AG08396 (cell line): ENCODE measurements at places on chromosomes 7 and 10.

DNA sequence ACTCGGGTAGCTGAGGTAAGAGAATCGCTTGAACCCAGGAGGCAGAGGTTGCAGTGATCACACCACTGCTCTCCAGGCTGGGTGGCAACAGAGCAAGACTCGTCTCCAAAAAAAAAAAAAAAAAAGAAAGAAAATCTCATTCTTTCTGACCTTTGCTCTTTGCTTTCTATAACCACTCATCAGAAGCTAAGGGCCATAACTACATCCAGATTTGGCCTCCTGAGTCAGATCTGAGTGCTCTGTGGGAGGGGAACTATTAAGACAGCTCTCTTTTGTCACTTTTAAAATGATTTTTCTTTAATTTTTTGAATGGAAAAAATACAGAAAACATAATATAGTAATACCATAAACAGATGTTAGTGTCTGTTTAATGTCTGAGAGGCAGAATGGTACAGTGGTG lies 210.1 kb downstream of the KIAA1217 start:
- no peak for DNase-seq

- no peak for DNase-seq
Observed at GRCh38 chr7:24284699-24285506, 913 bp downstream of the NPY start.

DNA sequence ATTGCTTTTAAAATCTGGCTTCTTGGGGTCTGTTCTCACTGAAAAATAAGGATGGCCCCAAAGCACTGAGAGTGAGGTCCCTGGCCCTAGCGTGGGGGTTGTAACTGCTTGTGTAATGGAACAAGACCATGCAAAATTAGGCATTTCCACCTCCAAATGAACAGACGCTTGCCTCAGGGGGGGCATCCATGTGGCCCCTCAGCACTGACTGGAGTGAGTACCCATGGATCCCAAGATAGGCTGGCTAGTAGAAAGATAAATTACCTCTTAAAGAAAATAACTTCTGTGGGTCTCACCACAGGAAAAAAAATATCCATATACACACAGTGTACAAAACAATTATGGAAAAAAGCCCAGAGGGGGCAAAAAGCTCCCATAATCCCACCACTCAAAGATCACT lies 15.2 kb upstream of the CPA1 start:
- no peak for DNase-seq

- no peak for DNase-seq
Observed at GRCh38 chr7:95737828-95738505, 34.4 kb upstream of the DYNC1I1 start.

DNA sequence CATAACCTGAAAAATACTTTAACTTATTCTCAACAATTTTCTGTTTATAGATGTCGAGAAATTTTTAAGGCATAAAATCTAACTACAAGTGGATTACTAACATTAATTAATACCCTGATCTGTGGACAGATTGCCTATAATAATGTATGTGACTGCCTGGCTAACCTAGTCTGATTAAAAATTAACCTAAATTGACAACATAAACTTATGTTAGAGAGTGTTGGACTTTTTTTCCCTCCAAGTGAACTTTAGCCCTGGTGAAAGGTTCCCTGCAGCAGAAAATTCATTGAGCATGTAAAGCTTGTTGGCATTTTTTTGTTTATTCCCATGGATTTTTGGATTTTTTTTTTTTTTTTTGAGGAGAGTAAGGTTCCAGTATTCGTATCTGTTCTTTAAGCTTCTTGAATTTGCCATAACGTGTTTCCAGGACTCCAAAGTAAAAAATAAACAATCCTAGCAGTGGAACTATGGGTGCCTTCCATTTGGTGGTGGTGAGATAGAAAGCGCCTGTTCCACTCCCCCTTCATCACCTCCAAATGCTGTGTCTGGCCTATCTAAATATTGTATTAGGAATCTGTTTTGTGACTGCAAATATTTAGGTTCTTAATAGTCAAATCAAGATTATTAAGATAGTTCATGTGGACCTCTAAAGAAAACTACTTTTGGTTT lies 36.1 kb downstream of the NET1 start:
- no peak for DNase-seq

DNA sequence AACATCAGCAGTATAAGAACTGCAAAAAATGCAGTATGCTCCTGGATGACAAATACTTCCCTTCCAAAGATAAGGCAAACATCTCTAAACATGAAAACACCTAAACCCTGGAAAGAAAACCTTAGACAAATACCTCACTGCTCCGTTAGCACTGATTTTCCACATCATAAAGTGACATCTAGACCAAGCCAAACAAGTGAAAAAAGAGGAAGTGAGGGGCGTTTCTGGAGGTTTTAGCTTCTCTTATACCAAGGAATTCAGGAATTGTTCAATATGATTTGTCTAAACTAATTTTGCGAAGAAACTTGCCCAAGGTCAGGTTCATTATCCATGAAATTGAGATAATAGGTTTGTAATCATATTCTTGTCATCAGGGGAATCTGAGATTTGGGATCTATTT lies 279.7 kb downstream of the ADRA2A start:
- no peak for DNase-seq

GRCh38 chr10:6114299-6114698 lies 25.5 kb downstream of the RBM17 start:
- no peak for DNase-seq

GRCh38 chr10:51770709-51771108 lies 71.3 kb upstream of the CSTF2T start:
- no peak for DNase-seq

GRCh38 chr10:119652361-119652730 lies 1.2 kb downstream of the BAG3 start:
- DNase-seq = peak; percentile 69

GRCh38 chr10:14707481-14707880 lies 67.2 kb downstream of the FAM107B start:
- DNase-seq = no peak

DNA sequence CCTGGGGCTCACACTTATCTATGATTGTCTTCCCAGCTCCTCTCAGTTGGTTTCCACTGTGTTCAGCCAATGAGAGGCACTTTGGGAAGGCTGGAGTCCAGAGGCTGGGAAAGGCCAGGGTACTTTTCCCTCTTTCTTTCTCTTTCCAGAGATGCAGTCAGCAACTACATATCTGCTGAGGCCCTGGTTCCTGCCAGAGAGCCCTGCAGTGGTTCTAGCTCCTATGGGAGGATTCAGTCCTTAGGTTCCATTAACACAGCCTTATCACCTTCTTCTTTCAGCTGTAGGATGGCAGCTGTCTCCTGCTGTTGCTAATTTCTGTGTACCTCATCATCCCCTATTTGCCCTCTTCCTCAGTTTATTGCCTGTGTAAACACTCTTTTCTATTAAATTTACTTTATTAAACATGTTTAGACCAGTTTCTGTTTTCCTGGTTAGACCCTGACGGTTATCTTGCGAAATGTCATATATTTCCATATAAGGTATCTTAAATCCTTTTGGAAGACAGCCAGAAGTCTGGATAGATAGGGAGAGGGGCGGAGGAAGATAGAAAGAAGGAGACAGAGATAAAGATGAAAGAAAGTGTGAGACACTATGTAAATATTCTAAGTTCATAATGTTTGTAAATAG lies 100.3 kb downstream of the HGF start:
- no peak for DNase-seq

GRCh38 chr10:87782721-87783120 lies 35.3 kb downstream of the ATAD1 start:
- no peak for DNase-seq

DNA sequence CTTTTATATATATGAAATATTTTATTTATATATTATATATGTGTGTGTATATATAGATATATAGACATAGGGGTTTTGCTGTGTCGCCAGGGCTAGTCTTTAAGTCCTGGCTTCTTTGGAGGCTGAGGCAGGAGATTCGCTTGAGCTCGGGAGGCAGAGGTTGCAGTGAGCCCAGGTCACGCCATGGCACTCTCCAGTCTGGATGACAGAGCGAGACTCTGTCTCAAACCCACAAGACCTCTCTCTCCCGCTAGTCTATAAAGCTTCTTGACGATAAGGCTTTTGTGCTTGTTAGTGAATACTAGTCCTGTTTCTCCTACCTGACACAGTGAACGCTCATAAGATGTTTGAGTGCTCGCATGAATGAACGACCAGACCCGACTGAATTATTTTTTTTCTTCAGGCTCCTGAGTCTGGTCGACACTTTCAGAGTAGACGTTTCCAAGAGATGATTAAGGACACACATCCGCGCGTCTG lies 577 bp upstream of the DDX21 start:
- no peak for DNase-seq

DNA sequence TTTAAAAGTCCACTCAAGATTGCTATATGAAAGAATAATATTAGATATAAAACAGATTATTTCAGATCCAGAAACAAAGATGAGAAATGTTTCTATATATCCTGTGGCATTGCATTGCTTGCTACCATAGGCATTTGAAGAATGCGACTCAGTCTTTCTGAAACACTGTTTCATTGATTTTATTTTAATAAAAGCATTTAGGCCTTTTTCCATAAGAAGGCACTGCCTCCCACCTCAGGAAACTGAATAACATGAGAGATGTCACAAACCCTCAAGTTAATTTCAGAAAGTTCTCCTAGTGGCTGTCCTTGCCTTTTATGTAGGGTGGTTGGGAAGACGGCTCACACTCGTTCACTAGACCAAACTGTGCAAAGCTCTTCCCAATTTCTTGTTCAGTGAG lies 23.3 kb downstream of the PRPS1L1 start:
- DNase-seq = no peak

- DNase-seq = no peak
Observed at GRCh38 chr7:96778263-96778662, 68.6 kb upstream of the SEM1 start.

DNA sequence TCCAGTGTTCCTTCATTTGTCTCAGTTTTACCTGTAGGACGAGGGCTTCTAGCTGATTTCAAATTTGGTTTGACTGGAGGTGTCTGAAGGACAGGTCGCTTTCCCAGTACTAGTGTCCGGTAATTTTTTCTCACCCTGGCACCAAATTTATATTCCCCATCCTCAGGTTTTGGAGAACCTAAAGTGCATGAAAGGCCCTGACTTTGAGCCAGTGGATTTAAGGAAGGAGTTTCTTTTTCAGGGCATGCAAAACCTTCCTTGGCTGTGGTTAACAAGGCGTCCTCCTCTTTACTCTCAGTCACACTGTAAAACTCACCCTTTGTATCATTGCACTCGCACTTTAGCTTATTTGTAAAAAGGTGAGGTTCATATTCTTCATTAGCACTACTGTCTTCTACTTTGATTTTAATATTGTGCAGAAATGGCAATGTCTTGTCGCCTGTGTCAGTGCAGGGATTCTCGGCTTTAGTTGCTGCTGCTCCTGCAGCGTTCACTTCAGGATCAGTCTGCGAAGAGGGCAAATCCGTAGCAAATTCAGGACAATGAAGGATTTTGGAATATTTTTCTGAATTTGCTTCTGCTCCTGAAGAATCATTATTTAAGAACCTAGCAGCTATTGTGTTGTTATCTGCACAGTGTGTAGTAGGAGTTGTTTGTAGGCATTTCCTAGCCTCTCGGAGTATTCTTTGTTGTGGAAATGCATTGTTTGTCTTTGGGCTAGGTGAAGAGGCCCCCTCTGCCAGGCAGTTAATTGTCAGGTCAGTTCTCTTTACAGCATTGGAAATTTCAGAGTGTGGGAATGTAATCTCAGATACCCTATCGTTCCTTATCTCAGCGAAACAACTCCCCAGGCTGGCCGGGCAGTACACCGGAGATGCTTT lies 9.9 kb downstream of the SKIDA1 start:
- DNase-seq = no peak

- DNase-seq = peak; percentile 11
Observed at GRCh38 chr7:135616136-135616535, 46.2 kb upstream of the STMP1 start.

DNA sequence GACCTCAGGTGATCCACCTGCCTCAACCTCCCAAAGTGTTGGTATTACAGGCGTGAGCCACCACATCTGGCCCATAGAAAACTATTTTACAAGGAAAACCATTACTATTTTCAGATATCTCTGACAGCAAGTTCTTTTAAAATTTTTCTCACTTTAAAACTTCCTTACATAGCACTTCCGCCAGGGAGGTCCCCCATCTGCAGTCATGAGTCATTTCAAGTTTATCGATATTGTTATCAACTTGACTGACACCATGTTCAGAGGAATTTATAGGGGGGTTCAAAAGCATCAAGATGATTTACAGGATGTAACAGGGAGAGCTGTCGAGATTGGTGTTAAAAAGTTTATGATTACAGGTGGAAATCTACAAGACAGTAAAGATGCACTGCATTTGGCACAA lies 88.8 kb downstream of the NRBF2 start:
- DNase-seq = no peak

GRCh38 chr10:57694956-57695608 lies 572.6 kb downstream of the IPMK start:
- DNase-seq = no peak

DNA sequence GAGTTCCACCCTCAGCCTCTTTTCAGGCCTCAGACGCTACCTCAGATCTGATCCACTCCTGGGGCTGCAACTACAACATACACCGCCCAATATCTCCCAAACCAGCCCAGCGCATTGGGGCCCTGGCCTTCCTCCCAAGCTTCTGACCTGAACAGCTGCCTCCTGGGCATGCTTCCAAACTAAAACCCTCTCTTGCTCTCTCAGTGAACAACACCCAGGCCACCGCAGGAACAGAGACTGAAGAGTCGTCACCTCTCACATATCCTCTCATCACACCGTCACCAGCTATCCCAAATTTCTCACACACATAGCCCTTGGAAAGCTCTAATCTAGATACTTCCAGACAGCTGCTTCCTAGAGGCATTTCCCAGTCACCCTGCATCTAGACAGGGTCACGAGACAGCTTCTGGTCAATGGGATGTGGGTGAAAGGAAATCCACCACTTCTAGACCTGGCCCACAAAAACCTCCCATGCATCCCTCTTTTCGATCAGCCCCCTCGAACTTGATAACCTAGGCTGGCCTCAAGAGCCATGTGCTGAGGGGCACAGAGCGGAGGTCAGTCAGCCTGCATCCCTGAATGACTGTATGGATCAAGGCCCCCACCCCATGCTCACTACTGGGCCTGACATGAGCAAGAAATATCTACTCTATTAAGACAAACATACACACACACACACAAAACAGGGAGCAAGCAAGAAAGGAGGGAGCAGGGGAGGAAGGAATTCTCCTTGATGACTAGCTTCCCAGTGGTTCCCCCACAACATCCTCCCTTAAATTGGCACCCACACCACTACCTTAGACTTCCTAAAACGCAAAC lies 1.8 kb downstream of the PARP12 start:
- peak; percentile 33 for DNase-seq

DNA sequence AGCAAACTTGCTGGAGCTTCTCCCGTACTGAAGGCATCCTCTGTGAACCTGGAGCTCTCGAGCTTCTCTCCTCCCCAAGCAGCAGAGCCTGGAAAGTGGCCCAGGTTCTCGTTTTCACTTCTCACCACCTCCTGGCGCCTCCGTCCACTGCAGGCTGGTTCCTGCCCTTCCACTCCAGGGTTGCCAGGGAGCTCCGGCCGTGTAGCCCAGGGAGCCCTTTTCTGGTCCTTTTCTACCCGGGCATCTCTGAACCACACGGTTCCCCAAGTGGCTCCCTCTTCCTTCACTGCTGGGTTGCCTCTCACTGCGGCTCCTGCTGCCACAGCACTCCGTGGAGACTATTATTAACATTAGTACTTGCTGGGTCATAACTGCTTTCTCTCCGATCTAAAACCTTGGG lies 208.6 kb upstream of the PPP2R2D start:
- no peak for DNase-seq

- DNase-seq = peak; percentile 39
Observed at GRCh38 chr10:22823109-22823508, 104.7 kb upstream of the ARMC3 start.
